ENCODE measurements at places on chromosomes 1 and 21.

DNA sequence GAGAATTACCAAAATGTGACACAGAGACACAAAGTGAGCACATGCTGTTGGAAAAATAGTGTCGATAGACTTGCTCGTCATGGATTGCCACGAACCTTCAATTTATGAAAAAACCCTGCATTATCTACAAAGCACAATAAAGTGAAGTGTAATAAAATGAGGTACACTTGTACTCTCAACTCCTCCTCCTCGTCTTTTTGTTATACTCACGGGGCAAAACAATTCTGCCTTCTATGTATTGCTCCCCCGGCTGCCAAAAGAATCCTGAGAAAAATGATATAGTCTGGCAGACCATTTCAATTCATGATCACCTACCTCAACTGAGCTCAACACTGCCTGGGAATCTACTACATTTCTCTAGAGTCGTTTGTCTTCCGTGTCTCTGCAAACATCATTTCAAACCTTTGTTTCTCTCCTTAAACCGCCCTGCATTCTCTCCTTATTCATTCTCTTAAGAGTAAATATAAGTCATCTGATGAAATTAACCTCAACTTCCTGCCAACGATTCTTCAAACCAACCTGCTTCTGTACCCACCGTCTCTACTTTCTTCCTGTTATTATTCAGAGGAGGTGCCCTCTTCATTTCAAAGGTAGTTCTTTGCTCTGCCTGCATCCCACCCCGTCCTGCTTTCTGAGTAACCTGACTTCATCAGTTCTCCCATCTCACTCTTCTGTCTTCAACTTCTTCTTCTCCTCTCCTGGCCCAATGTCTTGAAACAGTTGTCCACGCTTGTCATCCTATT is 12.9 kb upstream of the IL19 start:
- no peak for DNase-seq

GRCh38 chr1:236281198-236281653 is 532 bp downstream of the ERO1B start:
- DNase-seq = peak; percentile 53

DNA sequence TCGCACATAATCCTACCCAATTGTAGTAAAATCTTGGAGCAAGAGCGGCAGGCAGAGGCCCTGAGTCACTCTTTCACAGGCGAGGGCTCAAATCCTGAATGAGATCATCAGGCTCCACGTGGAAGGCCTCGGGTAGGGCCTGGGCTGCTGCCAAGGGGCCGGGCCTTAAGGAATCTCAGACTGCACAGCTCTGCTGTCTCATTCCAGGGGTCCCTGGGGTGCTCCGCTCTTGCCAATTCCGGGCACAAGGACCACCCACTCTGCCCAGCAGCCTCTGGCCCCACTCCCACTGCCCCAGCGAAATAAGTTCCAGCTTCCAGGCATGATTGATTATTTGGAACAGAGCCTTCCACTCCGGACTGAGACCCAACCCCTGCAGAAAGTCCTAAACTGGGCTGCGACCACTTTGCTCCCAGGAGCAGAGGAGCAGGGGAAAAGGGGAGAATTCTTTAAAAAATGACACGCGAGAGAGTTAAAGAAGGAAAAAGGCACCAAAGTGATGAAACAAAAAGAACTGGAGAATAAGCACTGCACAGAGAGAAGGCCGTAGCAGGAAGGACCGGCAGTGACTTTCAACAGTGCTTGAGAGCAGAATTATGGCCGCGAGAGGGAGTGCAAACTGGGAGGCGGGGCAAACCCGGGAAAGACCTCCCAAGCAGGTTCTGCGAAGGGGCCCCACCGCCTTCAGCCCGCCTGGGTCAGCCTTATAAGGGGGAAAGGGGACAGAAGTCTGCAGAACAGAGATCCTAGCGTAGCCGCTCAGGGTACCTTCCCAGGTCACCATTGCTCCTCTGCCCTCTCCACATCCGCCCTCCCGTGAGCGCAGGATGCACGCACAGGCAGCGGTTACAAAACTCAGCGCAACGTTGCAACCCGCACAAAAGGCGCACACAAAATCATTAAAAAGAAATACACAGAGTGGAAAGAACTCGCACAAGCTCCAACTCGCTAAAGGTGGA is 2.0 kb downstream of the ADAMTS1 start:
- DNase-seq = peak; percentile 90

DNA sequence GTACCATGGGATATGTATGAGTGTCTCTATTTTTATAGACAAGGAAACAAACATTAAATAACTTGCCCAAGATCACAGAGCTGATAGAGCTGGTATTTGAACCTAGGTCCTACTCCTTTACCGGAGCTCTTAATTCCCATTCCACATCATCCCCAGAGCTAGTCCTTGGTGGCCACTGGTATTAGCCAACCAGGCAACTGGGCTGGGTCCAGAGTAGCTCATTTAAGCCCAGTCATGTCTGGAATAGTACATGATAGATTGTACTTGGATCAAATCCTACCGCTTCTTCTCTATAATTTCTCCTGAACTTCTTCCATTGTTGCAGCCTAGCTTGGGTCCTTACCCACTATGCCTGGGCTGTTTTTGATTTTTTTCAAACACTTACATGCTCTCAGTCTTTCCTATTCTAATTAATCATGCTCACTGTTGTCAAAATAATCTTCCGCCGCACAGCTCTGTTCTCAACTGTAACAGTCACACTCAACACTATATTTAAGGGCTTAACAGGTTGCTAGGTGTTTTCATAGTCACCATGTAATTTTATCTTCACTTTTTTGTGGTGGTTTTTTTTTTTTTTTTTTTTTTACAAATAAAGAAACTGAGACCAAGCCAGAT is 80.2 kb downstream of the COLGALT2 start:
- DNase-seq = no peak

DNA sequence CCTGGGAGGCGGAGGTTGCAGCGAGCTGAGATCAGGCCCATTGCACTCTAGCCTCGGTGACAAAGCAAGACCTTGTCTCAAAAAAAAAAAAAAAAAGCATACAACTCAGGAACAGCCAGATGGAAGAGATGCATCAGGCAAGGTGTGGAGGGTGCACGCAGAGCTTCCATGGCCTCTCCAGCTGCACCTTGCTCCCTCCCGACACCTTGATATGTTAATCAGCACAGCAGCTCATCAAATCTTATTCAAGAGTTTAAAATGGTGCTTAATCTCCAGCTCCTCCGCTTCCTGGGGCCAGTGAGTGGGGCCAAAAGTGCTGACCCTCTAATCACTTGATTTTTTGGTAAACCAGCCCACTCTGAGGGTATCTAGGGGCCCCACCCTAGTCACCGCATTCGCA is 29.3 kb upstream of the FAM89A start:
- DNase-seq = no peak
